Activated naive CD4-positive, alpha-beta T cell (primary cell): ENCODE measurements at places on chromosomes 1 and 21.
A peak's percentile ranks its signal among the peaks of the same experiment; 100 is the strongest.

DNA sequence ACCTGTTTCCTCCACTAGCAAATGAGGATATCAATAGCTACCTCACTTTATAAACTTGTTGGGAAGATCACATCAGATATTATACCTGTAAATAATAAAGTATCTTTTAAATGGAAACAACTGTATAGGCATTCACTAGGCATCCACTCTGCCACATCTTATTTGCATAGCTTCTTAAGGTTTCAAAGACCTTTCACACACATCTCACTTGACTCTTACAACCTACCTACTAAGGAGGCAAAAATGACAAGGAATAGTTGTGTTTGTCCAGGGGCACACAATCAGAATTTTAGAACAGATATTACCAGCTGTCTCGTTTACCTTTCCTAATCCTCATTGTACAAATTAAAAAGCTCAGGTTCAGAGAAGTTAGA lies 51.5 kb downstream of the VANGL2 start:
- no peak for DNase-seq

GRCh38 chr1:183287191-183287675 lies 101.2 kb downstream of the LAMC2 start:
- no peak for DNase-seq

GRCh38 chr1:21290546-21290944 lies 282 bp upstream of the ECE1 start:
- no peak for DNase-seq

GRCh38 chr1:96361271-96361856 lies 360.2 kb upstream of the PTBP2 start:
- DNase-seq, result no peak

- no peak for DNase-seq
Observed at GRCh38 chr1:84835169-84835568, 57.8 kb downstream of the LPAR3 start.

DNA sequence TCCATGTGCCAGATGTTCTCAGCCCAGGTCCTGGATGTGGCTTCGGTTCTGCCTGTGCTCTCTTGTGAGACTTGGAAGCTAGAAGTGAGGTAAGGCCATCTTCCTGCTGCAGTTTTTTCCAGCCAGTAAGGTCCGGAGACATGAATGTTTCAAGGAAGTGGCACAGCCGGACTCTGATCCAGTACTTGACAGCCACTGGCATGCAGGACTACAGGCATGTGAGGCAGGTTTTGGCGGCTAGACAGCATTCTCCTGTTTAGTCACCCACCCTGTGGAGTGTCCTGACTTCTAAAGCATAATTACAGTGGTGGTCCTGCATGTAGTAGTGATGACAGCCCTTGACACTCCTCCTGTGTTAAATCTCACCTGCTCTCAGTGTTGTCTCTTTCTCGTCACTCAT lies 72.3 kb downstream of the TNFSF4 start:
- no peak for DNase-seq

GRCh38 chr1:66606362-66607065 lies 72.6 kb downstream of the SGIP1 start:
- DNase-seq, result no peak

- DNase-seq, result no peak
Observed at GRCh38 chr1:70738624-70739023, 309.0 kb downstream of the PTGER3 start.

DNA sequence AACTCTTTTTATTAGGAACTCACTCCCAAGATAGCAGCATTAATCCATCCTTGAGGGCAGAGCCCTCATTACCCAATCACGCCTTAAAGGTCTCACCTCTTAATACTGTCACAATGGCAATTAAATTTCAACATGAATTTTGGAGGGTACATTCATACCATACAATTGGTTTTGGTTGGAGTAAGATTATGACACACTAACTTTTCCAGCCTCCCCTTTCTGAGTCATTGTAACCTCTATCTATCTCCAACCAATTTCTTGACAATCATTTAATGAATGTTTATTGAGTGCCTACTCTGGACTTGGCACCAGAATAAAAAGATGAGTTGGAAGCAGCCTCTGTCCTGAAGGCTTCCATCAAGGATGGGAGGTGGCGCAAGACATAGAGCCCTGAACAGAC lies 94.2 kb upstream of the L1TD1 start:
- DNase-seq, result no peak

GRCh38 chr21:34129901-34130715 lies 56.7 kb downstream of the MRPS6 start:
- no peak for DNase-seq

GRCh38 chr1:58932859-58933598 lies 149.2 kb upstream of the JUN start:
- DNase-seq, result no peak

DNA sequence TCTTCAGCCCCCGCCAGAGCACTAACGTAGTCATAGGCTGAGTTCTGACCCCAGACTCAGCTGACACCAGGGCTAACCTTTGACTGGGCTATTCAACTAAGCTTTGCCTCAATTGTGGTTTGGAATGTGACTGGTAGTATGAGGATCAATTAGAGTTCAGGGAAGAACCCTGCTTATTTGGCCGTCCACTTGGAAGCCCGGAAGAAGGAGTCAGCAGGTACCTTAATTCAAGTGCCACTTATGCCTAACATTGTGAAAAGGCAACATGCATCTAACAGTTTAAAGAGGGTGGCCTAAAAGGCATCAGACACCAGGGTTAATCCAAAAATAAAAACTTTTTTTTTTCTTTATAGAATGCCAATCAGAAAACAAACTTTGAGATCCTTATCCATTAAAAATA lies 92.3 kb downstream of the BEND5 start:
- DNase-seq, result no peak

DNA sequence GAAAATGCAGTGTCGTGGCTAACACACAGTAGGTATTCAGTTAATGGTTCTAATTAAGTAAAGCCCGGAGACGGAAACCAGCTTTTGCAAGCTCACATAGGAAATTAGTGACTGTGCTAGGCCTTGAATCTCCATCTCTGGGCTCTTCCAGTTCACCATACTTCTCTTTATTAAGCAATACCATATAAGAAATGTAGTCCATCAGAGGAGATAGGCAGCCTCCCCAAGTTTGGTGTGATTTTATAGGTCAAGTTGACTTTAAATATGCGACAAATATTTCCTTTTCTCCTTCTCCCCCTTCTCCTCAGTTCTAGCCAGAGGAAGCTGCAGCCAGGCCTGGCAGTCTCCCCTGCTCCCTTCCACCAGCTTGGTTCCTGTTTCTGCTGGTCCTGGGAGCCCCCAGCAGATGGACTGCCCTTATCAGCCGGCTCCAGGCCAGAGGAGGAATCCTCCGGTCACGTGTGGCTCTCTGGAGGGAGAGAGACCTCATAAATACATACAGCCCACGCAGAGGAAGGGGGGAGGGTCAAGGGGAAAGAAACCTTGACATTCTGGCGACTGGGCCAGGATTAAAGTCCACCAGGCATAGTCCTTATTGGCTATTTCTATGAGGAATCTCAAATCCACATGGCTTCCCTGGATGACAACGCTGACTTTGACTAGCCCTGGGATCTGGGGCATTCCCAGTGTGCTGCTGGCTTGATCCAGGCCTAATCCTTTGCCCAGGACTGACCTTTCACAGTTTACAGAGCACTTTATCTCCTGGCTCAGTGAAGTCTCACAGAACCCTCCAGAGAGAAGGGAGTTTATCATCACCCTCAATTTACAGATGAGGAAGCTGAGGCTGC lies 115.1 kb upstream of the JUN start:
- DNase-seq, result no peak

- DNase-seq, result no peak
Observed at GRCh38 chr1:233710507-233710906, 96.6 kb downstream of the KCNK1 start.

GRCh38 chr1:243642936-243643335 lies 207.1 kb downstream of the AKT3 start:
- no peak for DNase-seq

DNA sequence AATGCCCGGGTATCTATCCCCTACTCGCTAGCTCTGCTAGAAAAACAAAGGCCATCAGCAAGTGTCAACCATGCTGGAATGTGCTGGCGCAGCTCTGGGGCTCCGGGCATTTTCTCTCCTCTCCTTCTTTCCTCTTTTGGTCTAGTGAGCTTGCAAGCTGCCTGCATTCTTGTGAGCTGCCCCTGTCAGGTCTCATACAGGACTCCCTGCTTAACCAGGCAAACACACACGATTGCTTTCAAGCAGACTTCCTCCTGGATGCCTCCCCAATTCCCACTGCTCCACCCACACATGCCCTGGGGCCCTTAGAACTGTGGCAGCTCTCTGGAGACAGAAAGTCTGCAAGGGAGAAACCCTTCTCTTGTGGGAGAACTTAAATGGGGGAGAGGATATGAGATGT lies 35.7 kb upstream of the SUCO start:
- DNase-seq, result no peak

- DNase-seq, result no peak
Observed at GRCh38 chr1:96187020-96187419, 534.6 kb upstream of the PTBP2 start.

DNA sequence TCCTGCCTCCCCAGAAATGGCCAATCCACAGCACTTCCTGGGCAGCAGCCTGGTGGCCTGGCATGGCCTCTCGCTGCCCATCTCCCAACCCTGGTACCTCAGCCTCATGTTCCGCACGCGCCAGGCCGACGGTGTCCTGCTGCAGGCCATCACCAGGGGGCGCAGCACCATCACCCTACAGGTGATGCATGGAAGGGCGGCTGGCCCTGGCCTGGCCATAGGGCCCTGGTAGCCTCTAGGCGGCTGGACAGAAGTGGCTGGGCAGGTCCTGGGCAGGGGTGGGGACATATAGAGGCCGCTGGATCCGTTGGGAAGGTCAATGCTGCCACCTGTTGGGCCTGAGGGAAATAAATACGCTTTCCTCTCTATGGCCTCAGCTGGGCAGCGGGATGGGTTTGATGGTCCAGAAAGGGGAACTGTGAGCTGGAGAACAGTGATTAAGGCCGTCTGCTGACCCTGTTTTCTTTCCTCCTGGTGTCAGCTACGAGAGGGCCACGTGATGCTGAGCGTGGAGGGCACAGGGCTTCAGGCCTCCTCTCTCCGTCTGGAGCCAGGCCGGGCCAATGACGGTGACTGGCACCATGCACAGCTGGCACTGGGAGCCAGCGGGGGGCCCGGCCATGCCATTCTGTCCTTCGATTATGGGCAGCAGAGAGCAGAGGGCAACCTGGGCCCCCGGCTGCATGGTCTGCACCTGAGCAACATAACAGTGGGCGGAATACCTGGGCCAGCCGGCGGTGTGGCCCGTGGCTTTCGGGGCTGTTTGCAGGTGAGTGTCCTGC lies 14.4 kb downstream of the CELSR2 start:
- DNase-seq, result peak; percentile 72

GRCh38 chr1:12320486-12320885 lies 90.7 kb downstream of the VPS13D start:
- DNase-seq, result no peak

- no peak for DNase-seq
Observed at GRCh38 chr1:41286992-41287391, 44.9 kb upstream of the SCMH1 start.

- no peak for DNase-seq
Observed at GRCh38 chr1:242412921-242413320, 111.6 kb downstream of the PLD5 start.
